Dermis microvascular lymphatic vessel endothelial cell (primary cell): ENCODE measurements at places on chromosomes 4 and X. TPM values are rescaled to one million over a fixed set of nuclear protein-coding genes. Genes with fewer than 3 reads are reported as not detected.

DNA sequence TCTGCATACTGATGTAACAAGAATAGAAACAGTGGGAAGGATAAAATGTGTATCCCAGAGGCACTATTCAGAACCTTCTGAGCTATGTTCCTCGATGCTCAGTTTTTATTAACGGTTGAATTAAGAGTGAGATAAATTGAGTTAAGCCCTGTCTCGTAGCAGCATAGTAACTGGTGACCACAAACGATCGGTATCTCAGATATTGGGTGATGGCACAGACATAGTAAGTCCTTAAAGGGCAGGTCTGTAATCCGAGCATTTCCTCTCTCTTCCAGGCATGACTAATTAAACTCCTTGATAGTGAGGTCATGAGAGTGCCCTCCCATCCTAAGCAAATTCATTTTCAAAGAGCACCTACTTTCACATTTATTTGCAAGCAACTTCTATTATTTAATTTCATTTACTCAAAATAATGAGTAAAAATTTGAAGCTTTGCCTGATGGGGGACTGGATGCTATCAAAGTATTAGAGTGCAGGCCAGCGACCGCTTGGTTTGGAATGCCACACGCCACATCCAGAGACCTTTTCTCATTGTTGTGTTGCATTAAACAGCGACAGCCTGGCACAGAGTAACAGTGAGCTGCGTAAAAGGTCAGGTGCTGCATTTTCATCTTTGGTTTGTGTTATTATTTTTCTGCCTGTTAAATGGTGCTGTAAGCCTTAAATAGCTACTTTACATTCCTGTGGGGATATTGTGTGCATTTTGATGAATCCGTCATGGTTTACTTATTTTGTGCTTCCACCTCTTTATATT is 101.9 kb downstream of the PCDH7 start:
- DNase-seq: peak; percentile 5

DNA sequence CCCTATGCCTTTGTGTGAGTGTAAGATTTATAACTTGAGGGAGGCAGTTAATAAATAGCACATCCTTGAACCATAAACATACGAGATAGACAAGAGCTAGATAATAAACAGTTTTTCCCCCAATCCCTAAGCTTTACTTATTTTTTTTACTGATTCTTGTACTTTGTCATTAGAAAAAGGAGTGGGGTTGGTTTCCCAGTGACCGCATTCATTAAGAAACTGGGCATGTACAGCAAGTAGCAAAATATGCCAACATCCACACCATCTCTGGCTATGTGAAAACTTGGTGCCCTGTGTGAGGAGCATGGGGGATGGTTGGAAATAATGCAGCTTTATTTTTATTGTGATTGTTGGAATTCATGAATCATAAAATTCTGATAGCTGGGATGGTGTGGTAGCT is 176.2 kb downstream of the CBR4 start:
- no peak for DNase-seq

DSPP gene
- not detected in 2 replicates for total RNA-seq

- DNase-seq: no peak
Observed at GRCh38 chrX:98028691-98029090, 1145.0 kb downstream of the RPA4 start.

DNA sequence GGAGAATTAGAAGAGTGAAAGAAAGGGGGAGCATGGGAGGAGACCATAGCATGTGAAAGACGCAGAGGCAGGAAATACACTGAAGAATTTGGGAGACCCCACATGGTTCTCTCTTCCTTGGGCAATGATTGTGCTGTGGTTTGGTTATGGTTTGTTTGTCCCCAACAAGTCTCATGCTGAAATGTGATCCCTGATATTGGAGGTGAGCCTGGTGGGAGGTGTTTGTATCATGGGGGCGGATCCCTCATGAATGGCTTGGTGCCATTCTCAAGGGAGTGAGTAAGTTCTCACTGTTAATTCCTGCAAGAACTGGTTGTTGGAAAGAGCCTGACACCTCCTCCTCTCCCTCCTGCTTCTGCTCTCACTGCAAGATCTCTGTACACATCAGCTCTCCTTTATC is 78.6 kb upstream of the RAI2 start:
- no peak for DNase-seq

NAA11 gene
- not detected in 2 replicates for total RNA-seq

DNA sequence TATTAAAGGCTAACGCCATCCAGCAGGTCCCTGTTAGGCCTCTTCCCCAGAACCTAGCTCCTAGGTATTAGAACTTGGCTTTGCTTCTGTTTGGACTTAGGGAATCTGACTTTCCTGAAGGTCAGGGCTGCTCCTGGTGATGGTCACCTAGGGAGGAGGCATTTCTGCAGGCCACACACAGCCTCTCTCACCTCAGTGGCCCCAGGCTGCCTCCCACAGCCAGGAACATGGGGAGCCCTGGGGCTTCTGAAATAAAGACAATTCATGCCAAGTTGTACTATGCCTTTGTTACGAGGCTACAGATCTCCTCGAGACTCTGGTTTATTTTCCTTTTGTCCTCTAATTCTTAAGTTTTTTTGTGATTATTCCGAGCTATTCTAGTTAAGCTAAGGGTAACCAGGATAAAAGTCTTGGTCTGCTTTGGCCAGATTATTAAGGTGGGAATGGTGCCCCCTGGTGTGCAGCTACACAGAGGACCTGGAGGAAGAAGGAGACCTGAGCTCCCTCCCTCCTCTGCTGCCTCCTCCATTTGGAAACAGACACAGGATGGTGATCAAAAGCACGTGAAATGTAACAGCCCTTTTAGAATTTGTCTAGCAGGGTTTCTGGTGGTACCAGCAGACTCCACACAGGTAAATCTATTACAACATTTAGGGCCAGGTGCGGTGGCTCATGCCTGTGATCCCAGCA is 131.0 kb downstream of the DCLK2 start:
- DNase-seq: peak; percentile 78

- DNase-seq: no peak
Observed at GRCh38 chr4:59655996-59656395, 1544.1 kb upstream of the ADGRL3 start.

DNA sequence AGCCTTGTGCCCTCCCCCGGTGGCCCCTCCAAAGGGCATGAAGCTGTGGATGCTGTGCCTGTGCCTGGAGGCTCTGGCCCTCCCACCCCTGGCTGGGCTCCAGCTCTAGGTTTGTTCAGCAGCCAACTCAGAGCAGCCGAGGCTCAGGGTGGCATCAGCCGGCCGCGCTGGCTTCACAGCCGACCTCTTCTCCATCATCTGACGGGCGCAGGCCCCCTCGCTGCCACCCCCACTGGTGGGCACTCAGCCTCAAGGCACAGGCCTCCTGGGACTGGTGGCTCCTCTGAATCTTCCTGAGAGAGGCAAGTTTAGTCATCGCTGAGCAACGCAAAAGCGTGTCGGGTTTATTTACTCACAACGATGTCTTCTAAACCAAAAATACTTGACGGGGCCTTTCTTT is 46.0 kb downstream of the PCGF3 start:
- DNase-seq: no peak

DNA sequence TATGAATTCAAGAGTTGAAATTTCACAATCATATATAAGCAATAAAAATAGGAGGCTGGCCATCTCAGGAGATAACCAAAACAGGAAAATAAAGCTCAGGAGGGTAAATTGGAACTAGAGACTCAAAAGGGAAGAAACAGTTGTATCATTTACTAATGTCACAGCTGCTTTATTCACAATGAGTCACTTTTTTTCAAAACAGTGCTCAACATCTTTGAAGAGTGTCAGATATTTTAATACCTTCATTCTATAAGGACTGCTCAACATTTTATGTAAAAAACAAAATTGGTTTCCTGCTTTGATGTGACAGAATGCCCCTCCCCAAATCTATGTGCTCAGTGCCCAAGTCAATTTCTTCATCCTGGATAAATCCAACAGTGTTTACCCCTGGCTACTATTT is 97.7 kb downstream of the DDX60 start:
- peak; percentile 55 for DNase-seq
